Muscle of arm (tissue), 14 donors: ENCODE measurements at places on chromosomes 16 and 17.

DNA sequence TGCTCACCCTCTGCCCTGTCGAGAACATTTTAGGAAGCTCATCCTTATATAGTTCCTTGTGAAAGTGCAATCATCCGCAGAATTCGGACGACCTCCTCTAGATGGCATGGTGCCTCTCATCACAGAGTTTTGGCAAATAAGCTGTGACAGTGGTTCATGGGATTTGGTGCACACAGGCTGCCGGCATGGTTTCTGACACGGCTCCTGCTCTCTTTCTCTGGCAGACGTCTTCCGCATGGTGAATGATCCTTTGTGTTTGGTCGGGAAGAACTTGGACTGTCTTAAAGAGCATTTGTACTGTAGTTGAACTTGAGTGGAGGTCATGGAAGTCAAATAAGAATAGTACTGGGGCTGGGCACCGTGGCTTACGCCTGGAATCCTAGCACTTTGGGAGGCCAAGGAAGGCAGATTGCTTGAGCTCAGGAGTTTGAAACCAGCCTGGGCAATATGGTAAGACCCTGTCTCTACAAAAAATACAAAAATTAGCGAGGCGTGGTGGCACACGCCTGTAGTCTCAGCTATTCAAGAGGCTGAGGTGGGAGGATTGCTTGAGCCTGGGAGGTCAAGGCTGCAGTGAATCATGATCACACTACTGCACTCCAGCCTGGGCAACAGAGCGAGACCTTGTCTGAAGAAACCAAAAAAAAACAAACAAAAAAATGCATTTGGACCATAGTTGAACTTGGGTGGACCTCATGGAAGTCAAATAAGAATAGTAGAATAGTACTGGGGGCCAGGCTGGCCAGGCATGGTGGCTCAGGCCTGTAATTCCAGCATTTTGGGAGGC, 34.7 kb upstream of the NAT9 start:
- no peak for DNase-seq

DNA sequence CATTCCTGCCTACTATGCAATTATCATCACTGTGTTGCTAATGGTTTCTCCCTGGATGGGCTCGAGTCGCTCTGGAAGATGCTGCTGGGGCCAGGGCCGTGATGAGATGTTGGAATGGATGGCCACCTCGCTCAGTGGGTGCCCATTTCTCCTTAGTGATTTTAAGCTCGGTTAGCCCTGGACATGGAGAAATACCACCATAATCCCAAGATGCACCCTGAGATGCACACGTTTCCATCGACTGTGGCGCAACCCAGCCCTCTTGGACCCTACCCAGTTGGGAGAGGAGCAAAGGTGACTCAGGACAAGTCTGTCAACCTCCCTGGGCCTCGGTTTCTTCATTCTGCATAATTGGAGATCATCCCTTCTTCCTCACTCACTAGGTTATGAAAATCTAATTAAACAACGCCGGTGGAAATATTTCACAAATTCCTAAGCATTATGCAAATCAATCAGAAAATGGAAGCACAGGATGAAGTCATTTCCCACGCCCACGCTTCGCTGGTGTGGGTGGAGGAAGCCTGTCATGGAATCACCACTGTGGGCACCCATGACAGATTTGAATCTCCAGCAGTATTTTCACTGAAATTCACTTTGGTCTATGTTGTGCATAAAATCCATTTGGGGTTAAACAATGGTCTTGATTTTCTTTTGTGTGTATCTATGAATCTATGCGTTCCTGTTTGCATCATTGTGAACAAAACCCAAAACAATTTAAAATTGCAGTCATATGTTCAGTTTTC, 195.2 kb downstream of the AXIN2 start:
- DNase-seq = no peak

- no peak for DNase-seq
Observed at GRCh38 chr17:40599468-40599763, 34.1 kb upstream of the CCR7 start.

GRCh38 chr16:19033761-19034160, 33.7 kb upstream of the COQ7 start:
- DNase-seq = no peak

- DNase-seq = no peak
Observed at GRCh38 chr17:77450742-77451244, 310.0 kb downstream of the SEC14L1 start.

DNA sequence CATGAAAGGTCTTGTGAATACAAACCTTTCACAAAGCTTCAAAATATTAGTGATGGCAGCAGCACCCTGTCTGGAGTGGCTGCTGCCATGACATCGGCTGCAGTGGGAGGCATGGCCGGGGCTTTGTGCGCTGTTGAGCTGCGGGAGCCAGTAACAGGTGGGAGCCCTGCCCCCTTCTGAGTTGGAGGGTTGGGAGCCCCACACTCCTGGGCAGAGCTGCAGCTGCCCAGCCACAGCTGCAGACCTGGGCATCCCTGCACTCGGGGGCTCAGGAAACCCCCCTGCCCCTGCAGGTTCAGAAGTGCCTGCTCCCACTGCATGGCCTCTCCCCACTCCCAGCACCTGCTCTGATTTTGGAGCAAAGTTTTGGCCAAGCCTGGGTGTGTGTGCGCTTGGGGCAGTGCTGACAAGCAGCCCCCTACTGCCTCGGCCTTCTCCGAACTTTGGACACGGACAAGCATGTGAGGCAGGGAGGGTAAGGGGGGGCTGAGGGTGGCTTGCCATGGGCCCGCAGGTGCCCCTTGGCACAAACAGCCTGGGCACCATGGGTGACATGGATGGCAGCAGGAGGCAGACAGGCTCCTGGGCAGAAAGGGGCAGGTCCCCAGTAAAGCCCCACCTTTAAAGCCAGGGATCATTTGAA, 42.7 kb downstream of the IST1 start:
- no peak for DNase-seq
